Caudate nucleus (tissue), 63 donors: ENCODE measurements at places on chromosomes 6 and 20.

DNA sequence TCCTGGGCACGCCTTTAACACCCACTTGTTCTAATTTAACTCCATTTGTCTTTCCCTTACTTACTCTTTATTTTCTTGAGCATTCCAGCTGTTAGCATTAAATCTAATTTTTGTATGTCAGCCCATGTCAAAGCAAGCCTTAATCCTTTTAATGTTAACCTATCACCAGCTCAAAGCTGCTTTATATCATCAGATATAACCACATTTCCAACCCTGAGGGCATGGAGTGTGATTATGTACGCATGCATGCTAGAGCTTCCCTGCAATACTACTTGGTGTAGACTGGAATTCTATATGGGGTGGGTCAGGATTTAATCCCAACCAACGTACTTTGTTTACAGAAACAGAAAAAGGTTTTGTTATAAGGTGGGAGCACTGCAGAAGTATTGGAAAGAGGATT, 139.4 kb upstream of the HMGN3 start:
- no peak for DNase-seq

DNA sequence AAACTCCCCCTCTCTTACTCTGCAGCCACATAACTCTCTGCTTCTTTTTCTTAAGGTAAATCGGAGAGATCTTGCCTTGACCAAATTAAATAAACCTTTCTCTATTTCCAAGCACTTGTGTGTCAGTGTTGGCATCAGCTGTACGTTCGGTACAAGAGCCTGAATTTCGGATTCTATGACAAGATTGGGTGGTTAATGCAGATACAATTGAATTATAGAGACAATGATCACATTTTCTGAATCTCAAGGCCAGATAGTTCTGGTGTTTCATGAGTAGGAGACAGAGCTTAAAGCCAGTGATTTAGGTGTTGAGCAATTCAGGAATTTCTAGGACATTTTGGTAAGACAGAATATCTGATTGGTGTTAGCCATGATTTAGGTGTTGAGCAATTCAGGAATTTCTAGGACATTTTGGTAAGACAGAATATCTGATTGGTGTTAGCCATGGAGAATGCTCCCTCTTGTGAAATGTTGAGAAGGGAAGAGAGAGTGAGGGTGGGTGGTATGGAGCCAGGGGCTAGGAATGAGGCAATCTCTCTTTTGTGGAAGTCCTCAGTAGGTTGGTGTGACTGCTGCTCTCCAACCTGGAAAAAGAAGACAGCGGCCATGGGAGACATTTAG, 5.1 kb downstream of the SPINT3 start:
- no peak for DNase-seq

DNA sequence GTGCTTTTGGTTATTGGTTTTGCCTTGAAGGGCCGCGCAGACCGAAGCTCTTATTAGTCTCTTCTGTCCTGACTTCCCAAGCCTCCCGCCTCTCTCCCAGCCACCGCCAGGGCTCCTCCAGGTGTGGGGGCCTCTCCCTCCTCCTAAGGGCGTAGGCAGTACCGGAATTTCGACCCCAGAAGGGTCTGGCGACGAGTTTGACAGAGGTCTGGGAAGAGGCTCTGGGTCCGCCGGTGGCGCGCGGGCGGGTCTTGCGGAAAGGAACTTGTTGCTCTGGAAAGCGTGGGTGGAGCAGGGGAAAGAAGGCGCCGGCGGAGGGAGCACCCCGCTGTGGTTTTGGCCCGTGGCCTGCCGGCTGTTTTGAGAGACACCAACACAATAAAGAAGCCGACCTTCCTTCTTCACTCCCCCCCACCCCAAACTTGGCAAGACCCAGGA, 1.8 kb downstream of the PCSK2 start:
- no peak for DNase-seq

- no peak for DNase-seq
These were observed 12.6 kb upstream of the PBOV1 start for GRCh38 chr6:138230759-138231380.

DNA sequence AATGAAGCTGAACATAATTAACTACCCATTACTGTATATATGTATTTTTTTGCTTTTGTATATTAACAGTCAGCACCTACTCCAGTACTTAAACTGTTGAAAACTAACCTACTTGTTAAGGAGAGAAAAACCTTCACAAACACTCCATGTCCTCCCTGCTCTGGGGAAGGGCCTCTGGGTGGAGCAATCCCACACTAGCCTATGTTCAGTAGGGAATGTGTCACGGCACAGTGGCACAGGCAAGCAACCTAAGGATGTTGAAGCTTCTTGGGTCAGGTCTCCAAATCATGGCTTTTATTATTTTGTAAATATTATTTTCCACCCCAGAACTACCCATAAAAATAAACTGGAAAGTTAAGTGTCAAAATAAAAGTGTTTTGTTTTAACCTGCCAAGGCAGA, 5.3 kb downstream of the MAN1A1 start:
- DNase-seq, result no peak

DNA sequence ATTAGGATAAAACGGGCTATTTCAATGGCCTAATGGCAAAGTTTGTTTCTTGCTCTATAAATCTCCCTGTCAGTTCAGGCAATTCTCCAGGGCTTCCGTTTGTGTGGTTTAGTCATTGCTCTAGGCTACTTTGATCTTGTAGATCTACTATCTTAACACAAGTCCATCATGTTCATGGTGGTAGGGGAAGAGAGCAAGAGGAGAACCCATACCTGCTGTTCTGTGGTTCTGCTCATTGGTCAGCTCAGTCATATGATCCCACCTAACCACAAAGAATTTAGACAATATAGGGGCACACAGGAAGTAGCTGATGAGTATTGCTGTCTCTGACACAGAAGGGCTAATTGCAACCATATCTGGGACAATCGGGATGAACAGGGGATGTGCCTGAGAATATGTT, 4.9 kb upstream of the DEK start:
- no peak for DNase-seq

DNA sequence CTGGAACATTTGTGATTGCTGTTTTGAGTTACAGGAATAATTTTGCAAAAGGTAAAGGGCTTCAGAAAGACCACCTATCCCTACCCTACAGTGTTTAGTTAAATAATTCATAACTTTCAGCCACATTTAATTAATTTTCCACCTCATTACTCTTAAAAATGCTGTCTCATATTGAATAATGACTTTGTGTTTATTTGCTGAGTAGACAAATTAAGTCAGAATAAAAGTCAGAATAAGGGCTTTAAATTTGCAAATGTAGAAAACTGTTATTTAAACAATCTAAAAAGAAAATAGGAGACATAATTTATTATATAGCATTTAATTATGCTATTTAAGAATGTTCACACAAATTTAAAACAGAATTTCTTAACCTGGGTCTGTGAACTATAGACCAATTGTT, 293.7 kb upstream of the RIMS1 start:
- no peak for DNase-seq

GRCh38 chr6:143037470-143037869, 23.2 kb upstream of the AIG1 start:
- DNase-seq, result no peak

DNA sequence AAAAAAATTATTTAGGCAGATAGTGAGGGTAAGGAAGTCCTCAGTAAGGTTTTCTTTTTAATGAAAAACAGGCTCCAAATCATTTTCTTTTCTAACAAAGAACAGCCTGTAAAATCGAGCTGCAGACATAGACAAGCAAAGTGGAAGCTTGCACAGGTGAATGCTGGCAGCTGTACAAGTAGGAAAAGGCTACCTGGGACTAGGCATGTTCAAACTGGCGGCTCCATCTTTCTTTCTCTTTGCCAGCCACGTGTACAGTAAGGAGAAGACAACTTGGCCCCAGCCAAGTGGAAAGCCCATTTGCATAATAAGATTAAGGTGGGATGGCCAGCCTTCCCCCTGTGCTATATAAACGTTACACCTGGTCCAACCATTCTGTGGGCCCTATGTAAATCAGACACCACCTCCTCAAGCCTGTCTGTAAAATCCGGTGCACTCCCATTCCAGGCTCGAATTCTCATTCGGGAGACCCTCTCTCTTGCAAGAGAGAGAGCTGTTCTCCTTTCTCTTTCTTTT, 27.0 kb upstream of the SLC2A12 start:
- DNase-seq, result no peak

- no peak for DNase-seq
These were observed 386.6 kb downstream of the NKAIN2 start for GRCh38 chr6:124190256-124190655.

- no peak for DNase-seq
These were observed 40.0 kb upstream of the CD2AP start for GRCh38 chr6:47437592-47437991.

- no peak for DNase-seq
These were observed 387.1 kb upstream of the AGPAT4 start for GRCh38 chr6:161660666-161661571.

DNA sequence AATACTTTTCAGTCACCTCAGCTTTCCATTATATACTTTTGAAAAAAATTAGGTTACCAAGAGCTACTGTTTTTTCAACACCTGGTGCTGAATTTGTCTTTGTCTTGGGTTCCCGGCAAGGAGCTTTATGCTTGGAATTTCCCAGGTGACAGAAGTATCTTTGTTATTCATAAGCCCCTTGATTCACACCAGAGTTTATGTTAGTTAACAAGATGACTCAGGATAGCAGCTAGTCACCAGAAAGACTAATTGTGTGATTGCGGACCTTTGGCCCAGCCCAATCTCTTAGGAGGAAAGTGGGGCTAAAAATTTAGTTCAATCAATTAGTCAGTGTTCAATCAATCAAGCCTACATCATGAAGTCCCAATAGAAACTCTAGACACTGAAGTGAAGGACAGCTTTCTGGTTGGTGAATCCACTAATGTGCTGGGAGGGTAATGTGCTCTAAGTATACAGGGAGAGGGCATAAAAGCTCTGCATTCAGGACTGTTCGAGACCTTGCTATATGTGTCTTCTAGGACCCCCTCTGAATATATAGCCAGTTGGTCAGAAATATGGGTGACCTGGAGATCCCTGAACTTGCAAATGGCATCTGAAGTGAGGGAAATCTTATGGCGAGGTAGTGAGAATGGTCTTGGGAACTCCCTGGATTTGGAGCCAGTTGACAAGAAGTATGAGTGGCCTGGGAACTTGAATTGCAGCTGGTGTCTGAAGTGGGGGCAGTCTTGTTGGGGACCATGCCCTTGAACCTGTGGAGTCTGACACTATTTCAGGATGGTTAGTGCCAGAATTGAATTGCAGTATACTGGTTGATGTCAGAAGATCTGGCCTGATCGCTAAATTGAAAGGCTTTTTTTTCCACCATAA, 16.2 kb downstream of the TMEM30A start:
- no peak for DNase-seq

- no peak for DNase-seq
These were observed 56.7 kb upstream of the IRAK1BP1 start for GRCh38 chr6:78810698-78811097.

DNA sequence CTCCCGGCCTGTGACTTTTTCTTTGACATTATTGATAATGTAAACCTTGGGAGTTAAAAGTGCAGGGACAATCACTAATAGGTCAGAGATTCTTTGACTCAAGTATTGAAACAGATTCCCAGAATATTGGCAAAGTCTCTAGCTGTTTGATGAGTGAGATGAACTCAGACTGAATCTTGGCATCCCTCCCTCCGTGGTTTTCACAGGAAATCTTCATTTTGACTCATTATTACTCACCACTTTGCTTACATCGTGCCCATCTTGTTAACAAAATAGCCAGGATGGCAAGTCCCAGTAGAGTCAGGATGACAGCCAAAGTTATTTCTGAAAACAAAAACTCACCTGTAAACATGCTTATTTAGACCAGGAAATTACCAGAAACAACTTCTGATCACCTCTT, 2.0 kb downstream of the TSBP1 start:
- DNase-seq, result no peak

DNA sequence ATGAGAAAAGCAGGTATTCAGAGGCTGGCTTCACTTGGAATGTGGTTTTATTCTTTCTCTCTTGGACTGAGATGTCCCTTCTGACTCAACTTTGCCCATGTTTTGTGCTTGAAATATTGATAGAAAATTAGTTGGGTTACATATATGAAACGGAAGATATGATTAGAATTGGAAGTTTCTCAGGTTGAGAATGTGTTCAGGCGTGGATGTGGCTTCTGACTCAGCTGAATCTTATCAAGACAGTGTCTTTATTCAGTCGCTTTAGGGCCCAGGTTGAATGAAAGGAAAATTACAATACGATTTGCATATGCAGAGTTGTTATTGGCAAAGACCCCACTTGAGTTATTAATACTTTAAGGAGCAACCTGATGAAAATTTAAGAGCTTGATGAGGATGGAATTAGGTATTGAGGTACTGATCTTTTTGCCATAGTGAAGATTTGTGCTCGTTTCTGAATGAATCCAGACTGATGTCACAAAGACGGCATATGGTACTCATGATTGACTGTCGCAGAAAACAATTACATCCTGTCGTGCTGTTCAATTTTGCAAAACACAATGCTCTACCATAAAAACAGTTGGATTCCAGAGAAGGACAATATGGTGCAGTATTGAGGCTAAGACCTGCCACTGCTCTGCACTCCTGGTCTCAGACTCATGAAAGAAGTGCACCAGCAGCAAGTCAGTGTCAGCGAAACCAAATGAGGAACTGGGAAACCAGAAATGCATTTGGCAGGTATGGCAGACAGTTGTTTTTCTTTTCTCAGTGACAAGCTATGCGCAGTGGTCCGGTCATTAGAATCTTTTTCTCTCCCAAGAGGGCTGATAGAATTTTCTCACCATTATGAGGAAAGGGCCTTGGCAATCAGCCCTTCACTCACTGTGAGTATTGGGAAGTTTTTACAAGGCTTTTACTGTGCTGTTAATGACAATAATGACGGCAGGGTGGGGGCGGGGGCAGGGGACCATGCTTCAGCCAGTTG, 158.3 kb downstream of the DOK5 start:
- DNase-seq, result no peak

DNA sequence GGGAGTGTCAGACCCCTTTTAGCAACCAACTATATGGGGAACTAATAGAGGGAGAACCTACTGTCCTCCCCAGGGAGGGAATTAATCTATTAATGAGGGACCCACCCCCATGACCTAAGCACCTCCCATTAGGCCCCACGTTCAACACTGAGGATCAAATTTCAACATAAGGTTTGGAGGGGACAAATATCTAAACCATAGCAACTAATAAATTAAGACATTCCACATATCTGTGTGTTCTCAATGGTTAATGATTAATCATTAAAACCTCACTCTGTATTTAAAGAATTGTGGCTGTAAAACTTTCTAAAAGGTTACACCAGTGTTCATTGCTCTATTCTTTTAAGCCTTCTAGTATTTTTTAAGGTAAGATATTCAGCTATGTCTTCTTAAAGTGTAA, 500.4 kb upstream of the SULF2 start:
- no peak for DNase-seq

- DNase-seq, result no peak
These were observed 6.7 kb downstream of the RAET1E start for GRCh38 chr6:149891259-149891658.

DNA sequence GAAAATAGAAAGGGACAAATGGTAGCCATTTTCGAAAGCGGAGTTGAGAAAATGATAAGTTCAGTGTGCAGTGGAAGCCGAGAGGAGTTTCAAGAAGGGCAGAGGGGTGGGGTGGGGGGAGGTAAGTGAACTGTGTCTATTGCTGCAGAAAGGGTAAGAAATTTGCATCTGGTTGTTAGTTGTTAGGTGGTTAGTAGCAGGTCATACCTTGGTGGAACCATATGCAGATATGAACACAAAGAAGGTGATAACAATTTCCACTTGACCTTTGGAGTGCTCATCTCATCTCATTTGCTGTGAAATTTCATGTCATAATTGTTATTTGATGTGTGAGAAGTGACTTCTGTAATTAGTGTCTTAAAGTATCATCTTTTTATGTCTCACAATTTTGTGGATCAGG, 288.2 kb downstream of the QKI start:
- no peak for DNase-seq

GRCh38 chr20:5526516-5526915, 209.8 kb upstream of the PROKR2 start:
- no peak for DNase-seq

- no peak for DNase-seq
These were observed 79.4 kb downstream of the ROS1 start for GRCh38 chr6:117346142-117346930.
